ENCODE measurements at places on chromosomes 5 and 9. TPM values are rescaled to one million over a fixed set of nuclear protein-coding genes. Genes with fewer than 3 reads are reported as not detected.

DNA sequence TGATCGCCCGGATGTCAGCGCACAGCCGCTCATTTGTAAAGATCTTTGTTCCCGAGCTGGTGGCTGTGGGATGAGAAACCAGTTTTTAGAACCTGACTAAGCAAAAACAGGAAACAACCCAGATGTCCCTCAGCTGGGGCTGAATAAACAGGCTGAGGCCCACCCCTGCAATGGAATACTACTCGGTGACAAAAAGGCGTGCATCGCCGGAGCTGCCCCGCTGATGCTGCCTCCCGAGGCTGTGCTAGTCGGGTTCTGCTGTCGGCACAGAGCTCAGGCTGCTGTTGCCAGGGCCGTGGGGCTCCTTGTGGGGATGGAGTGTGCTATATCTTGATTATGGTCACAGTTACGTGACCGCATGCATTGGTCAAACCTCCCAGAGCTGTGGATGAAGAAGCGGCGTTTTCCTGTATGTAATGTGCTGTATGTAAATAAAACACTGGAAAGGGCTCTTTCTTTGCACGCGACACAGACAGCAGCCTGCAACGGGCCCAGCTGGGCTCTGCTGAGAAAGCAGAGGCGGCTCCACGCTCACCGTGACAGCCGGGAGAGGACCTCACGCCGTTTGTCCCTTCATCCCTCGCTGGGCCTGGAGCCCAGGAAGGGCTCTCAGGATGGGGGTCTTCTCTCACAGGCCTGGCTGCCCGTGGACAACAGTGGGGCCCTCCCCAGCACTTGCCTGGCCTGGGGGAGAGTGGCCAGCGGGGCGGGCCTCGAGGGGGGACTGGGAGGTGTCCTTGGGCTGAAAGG lies 51.5 kb upstream of the RNU6ATAC start:
- no peak for DNase-seq

DNA sequence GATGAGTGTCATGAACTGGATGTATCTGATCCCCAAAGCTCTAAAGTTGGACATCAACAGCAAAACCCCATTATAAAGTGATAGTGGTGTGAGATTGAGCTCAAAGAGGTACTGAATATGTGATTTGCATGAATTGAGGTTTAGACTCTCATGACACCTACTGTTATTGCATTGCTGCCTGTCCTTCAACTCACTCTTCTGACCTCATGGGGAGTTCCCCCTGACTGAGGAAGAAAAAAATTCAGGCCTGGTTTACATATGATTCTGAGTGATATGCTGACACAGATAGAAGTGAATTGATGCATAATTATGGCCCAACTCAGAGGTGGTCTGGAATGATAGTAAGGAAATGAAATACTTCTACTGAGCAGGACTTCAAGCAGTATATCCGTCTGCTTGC lies 76.2 kb upstream of the CHD1 start:
- peak; percentile 26 for DNase-seq

GRCh38 chr5:131745703-131746102 lies 51.1 kb downstream of the FNIP1 start:
- DNase-seq: peak; percentile 28

DNA sequence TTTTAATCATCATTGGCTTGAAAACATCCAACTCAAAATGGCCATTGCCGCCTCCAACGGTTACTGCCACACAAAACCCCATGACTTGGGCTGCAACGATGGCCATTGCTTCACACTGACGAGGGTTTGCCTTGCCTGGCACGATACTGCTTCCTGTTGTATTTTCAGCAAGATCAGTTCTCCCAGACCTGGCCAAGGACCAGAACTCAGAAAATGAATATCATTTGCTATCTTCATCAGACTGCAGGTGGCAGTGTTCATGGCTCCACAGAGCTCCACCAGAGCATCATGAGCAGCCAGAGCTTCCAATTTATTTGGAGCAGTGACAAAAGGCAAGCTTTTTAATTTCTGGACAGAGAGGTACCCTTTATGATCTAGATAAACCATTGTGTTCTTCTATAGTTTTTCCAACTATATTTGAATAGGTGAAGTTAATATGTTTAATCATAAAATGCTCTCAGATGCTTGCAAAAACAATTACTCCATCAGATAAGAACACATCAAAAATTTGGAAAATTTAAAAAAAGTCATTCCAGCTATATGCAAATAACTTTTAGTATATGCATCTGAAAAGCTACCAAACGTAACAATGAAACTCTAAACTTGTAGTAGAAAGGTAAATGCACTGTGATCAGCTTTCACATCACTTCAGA lies 10.4 kb downstream of the AMACR start:
- DNase-seq: peak; percentile 48

- no peak for DNase-seq
These were observed 94.1 kb downstream of the PTCH1 start for GRCh38 chr9:95422650-95423049.

DNA sequence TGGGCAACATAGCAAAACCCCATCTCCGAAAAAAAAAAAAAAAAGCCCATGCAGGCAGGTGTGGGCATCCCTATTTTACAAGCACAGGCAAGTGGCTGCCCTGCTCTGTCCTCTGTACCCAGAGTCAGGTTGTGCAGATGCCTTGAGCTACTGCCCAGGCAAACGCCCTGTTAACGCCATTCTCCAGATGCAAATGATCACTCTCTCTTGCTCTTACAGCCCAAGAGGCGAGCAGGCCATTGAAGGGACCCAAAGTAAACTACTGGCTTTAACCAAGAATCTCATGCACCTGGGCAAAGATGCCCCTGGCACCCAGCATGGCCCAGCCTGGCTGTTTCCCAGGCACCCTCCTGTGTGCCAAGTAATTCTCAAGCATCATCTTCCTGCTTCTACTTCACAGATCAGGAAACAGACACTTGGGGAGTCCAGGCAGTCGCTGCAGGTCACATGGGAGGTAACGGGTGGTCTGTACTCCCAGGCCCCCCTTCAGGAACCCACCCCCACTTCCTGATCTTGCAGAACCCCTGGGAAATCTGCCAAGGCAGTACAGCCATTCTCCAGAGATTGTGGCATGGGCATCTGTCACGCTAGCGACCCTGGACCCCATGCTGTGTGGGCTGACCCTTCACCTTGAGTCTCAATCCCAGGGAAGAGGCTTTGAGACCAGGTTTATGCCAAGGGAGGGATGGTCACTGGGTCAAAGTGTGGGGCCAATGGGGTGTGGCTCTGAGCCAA lies 14.2 kb downstream of the EEIG1 start:
- DNase-seq: peak; percentile 6

DNA sequence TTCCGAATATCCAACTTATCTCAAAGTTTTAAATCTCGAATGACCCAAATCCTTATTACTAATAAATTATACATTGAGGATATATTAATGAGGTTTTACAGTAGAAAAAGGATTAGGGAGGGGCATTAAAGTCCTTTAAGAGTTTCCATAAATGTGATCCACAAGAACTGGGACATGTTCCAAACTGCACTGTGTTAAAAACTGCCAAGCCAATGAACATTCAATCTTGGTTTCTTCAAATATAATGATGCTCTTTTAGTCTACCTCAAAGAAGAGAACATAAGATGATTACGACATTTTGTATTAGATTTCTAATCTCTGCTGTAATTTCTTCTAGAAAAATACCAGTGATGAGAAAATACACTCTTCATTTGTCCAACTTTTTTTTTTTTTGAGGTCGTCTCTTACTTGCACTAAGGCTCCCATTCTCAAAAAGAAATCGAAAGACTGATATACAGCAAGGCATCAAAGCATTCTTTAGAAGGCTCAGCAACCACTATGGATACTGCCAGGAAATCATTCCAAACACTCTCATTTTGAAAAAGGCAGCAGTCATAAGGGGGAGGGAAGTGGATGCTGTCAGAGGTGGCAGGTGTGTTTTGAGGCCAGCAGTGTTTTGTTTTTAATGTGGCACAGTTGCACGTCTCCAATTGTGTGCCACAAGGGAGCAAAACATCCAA lies 1.7 kb downstream of the PTAR1 start:
- no peak for DNase-seq

GRCh38 chr5:82044010-82044409 lies 72.2 kb downstream of the ATG10 start:
- DNase-seq: no peak

- DNase-seq: no peak
These were observed 1231.3 kb upstream of the CDH18 start for GRCh38 chr5:21219251-21219650.

Gene KYAT1
- total RNA-seq: 13.2 TPM
